ENCODE measurements at places on chromosomes 6 and 20.

DNA sequence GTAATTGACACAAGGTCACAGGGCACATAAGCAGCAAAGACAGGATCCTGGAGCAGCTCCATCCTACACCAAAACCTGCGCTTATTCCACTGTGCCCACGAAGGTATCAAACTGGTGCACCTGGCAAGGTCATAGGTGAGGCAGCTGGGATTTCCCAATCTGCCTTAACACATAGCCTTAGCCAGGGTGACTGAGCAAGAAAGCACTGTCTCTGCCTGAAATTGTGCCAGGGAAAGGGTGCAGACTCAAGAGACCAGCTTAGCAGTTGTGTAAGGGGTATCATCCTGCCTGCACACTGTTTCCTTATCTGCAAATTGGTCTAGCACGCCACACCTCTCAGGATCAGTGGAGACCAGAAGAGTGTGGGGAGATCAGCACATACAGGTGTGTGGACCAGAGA is 82.8 kb downstream of the MAFB start:
- no peak for DNase-seq

- DNase-seq = no peak
Measured at GRCh38 chr20:13249118-13249797, 28.2 kb downstream of the ISM1 start.

- DNase-seq = no peak
Measured at GRCh38 chr6:158803733-158804143, 15.4 kb downstream of the EZR start.

- DNase-seq = no peak
Measured at GRCh38 chr20:34260208-34260942, 19.2 kb downstream of the ASIP start.

DNA sequence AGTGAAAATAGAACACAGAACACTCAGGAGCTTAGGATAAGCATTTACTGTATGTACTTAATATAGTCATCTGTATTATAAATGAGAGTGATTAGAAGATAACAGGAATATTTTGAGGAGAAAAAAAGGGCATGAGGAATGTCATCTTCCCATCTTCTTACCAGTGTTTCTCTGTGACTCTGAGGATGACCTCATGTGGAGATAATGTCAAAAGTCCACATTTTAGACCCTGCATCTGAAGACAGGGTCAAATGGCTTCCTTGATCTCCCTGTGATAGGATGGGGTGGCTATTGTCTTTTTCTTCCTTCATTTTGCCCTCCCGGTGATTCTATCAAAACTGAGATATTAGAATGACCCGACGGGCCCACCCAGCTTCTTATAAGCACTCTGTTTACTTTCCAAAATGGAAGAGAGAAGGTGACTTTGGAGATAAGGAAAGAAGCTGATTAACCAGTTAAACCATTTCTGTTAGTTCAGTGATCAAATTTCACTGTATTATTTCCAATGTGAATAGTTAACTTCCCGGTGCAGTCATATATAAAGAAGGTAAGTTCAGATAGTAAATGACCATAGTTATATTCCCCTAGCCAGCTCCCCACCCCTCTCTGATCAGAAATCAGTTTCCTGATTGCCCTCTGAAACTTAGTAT is 115.7 kb upstream of the SALL4 start:
- no peak for DNase-seq

- no peak for DNase-seq
Measured at GRCh38 chr20:19851861-19852260, 93.8 kb downstream of the RIN2 start.

DNA sequence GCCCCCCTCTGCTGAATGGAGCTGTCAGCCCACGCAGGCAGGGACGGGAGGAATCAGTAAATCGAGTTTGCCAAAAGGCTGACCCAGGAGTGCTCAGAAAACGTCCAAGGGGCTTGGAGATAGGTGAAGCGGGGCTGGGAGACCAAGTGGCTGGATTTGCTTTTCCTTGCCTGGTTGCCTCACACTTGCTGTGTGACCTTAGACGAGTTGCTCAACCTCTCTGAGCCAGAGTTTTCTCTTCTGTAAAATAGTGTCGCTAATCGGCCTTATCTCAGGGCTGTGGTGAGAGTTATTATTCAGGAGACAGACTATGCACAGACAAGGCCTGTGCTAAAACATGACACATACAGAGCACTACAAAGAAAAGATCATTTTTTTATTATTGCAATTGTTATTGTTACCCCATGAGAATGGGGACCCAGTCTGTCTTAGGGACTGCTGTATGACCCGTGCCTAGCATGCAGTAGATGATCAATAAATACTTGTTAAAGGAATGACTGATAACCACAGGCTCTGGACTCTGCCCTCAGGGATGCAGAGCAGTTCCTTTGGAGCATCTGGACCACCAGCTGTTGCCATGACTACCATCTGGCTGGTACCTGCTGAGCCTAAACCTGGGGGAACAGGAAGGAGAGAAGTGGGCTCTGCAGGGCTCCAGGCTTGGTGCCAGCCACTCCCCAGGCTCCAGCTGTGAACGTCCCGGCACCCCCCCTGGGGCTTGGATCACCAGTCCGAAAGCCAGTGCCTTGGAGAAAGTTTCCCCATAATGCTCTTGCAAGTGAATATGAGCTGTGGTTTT is 901 bp downstream of the KCNK15 start:
- DNase-seq = no peak

GRCh38 chr6:88143421-88144157 is 22.6 kb downstream of the CNR1 start:
- DNase-seq = no peak

- DNase-seq = no peak
Measured at GRCh38 chr6:122130026-122130348, 269.5 kb upstream of the HSF2 start.

- no peak for DNase-seq
Measured at GRCh38 chr6:167569879-167570278, 245.0 kb downstream of the TTLL2 start.

GRCh38 chr20:63658749-63659187 is 656 bp downstream of the RTEL1 start:
- no peak for DNase-seq

DNA sequence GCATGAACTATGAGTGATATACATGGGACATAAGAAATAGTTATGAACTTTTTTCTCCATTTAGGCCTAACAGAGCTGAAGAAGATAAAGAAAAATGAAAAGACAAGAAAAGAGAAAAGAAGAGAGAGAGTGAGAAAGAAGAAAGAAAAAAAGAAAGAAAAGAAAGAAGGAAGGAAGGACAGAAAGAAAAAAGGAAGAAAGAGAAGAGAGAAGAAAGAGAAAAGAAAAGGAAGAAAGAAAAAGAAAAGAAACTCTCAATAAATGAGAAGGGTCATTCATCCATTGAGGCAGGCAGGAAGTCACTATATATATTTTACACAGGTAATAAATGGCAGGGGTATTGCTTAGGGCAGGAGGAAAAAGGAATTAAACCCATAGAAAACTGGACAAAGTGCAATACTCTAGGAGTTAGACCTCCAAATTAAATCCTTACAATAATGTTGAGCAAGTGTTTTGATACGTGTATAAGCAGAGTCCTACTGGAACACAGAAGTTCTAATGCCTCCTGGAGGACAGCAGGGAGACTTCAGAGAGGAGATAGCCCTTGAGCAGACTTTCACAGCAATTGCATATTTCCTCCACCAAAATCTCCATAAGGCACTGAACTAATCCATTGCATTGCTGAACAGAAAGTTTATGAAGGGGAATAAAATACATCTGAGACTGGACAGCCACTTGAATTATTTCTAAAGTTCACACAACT is 86.4 kb upstream of the TENT5A start:
- no peak for DNase-seq

DNA sequence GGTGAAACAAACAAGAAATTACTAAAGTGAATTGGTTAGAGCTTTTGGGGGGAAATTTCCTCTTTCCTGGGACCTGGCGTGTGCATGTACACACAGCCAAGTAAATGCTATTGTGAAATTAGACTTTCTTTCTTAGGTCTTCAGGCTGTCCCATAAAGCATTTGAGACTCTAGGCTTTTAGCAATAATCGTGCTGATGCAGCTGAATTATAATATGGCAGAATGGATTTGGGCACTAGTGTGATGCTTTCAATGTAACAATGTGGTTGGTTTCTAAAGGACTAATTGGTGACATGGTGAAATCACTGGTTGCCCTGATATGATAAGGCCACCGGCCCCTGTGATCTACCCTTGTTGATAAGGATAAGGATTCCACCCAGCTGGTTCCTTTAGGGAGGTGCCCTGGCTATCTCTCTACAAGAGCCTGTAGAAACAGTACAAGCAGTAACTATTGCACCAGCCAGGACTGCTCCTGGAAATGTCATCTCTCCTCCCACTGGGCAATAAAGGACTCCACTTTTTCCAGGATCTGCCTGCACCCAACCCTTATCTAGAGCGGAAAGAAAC is 164.1 kb downstream of the TFAP2A start:
- DNase-seq = no peak

- no peak for DNase-seq
Measured at GRCh38 chr6:4977468-4977867, 26.4 kb downstream of the RPP40 start.

DNA sequence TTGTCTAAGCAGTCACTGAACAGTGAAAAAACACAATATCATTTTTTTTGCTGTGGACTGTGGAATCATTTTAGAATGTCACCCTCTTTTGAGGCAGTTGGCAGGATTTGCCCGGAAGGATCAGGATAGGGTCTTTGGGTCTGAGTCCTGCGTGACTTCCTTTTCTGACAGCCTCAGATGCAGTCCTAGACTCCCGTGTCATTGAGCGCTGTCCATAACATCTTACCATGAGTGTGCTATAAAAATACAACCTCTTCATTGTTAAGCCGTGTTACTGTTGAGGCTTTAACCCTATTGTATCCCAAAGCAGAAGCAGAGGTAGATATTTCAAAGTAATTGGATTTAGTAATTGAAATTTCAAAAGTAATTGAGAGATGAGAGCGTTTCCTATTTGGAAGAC is 30.6 kb downstream of the ARID1B start:
- no peak for DNase-seq

- DNase-seq = no peak
Measured at GRCh38 chr6:68911334-68911733, 276.3 kb downstream of the ADGRB3 start.

GRCh38 chr6:144401736-144402733 is 116.9 kb downstream of the UTRN start:
- no peak for DNase-seq

- DNase-seq = no peak
Measured at GRCh38 chr6:105794239-105794638, 291.9 kb upstream of the PRDM1 start.

DNA sequence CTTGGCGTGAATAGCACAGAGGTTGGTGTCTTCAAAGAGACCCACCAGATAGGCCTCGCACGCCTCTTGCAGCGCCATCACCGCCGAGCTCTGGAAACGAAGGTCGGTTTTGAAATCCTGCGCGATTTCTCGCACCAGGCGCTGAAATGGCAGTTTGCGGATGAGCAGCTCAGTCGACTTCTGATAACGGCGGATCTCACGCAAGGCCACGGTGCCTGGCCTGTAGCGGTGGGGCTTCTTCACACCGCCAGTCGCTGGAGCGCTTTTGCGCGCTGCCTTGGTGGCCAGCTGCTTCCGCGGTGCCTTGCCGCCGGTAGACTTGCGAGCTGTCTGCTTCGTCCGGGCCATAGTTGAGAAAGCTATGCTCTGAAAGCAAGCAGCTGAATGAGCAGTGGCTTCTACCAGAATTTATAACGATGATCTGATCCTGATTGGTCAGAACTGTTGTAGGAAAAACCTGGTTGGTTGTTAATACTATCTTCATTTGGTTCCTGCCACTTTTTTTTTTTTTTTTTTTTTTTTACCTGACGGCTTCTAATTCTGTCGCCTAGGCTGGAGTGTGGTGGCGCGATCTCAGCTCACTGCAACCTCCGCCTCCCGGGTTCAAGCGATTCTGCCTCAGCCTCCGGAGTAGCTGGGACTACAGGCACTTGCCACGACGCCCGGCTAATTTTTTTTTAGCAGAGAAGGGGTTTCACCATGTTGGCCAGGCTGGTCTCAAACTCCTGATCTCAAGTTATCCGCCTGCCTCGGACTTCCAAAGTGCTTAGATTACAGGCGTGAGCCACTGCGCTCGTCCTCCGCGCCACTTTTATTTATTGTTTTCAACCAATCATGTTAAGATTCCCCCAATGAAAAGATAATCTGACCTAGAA is 21.5 kb downstream of the OR2B2 start:
- DNase-seq = no peak

- DNase-seq = no peak
Measured at GRCh38 chr6:129498541-129498940, 211.4 kb downstream of the ARHGAP18 start.

- no peak for DNase-seq
Measured at GRCh38 chr6:13703496-13703895, 8.1 kb downstream of the RANBP9 start.

DNA sequence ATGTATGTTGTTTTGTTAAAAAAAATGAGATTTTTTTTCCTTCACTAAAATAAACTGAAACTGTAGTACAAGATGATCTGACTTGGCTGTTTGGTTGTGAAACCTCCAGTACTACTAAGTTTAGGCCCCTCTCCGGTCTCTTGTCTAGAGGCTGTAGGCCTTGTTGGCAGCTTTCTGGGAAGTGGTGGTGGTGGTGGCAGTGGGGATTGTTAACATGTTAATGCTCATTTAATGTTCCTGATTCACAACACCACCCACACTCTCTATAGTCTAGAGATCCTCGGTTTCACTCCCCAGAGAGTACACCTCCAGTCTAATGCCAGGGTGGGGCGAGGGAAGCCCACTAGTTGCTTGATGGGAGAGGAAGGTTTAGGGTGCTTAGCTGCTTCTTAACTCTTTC is 24.1 kb downstream of the STK4 start:
- DNase-seq = no peak

DNA sequence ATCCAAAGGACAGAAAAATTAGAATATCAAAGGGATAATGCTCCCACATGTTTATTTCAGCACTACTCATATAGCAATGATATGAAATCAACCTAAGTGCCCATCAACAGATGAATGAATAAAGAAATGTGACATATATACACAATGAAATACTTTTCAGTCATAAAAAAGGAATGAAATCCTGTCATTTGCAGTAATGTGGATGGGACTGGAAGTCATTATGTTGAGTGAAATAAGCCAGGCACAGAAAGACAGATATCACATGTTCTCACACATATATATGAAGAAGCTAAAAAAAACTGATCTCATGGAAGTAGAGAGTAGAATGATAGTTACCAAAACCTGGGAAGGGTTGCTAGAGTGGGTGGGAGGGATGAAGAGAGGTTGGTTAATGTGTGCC is 135.7 kb downstream of the IBTK start:
- no peak for DNase-seq

DNA sequence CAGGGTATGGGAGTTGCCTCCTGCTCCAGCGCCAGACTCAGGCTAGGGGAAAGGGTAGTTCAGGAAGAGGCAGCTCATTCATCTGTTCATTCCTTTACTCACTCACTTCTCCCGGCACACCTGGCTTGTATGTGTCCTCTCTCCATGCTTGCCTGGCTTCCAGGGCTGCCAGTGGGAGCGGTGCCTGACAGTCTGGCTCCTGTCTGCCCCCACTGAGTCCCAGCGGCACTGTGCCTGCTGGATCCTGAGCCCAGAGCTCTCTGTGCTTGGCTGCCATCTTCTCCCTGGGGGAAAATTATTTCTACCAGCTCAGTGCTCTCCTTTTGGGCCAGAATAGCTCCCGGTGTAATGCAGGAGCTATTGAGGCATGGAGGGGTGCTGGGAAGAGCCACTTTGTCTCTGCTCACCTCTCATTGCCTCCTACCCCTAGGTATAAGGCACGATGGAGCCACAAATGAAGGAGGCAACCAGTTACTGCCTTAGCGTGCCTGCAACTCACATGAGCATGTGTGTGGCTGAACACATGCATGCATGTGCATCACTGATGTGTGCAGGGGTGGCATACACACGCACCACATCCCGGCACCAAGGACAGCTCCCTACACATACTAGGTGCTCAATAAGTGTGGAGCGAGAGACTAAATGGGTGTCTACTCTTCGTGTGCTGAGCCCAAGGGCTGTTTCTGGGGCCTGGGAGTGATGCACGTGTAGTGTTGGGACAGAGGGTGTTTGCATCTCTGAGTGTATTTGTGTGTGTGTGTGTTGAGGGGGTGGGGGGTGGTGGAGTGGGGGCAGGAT is 46.6 kb downstream of the CDH22 start:
- DNase-seq = no peak
